ENCODE measurements at places on chromosomes 5 and 9. TPM values are rescaled to one million over a fixed set of nuclear protein-coding genes. Genes with fewer than 3 reads are reported as not detected.

KCNV2 gene
- not detected for total RNA-seq

EPB41L4B gene
- total RNA-seq: 0.12 TPM

TAF11L10 gene
- not detected for total RNA-seq

UBAP2 gene
- 13.5 TPM for total RNA-seq

KCNN2 gene
- total RNA-seq: not detected

ADGRV1 gene
- 0.59 TPM for total RNA-seq

LHX6 gene
- total RNA-seq: not detected

EGR1 gene
- total RNA-seq: 0.94 TPM

MAP1B gene
- total RNA-seq: 145 TPM

ARL14EPL gene
- not detected for total RNA-seq

CCL21 gene
- not detected for total RNA-seq

SLC27A6 gene
- not detected for total RNA-seq

SLCO6A1 gene
- not detected for total RNA-seq

SLC27A4 gene
- 11.2 TPM for total RNA-seq

PTGS1 gene
- 27.1 TPM for total RNA-seq

CORO2A gene
- 0.15 TPM for total RNA-seq

MLANA gene
- not detected for total RNA-seq

TRIM14 gene
- total RNA-seq: 1.7 TPM

GZMA gene
- not detected for total RNA-seq

LSM11 gene
- total RNA-seq: 4.7 TPM

ZNF367 gene
- total RNA-seq: 0.47 TPM

SHOC1 gene
- not detected for total RNA-seq

FER gene
- total RNA-seq: 31.0 TPM

TMEFF1 gene
- total RNA-seq: 5.0 TPM

CARTPT gene
- total RNA-seq: not detected

PCDHGB5 gene
- total RNA-seq: 16.9 TPM

Measured in smooth muscle cell of the coronary artery (primary cell).